MV-4-11 (cell line): ENCODE measurements at places on chromosomes 3 and 15.
A peak's percentile ranks its signal among the peaks of the same experiment; 100 is the strongest.

- no peak for DNase-seq
These were observed 77.7 kb upstream of the LIMD1 start for GRCh38 chr3:45516829-45517228.

- DNase-seq: peak; percentile 13
These were observed 138.5 kb upstream of the ABI3BP start for GRCh38 chr3:101131767-101132166.

- DNase-seq: no peak
These were observed 904.3 kb downstream of the NSUN3 start for GRCh38 chr3:94967196-94967595.

DNA sequence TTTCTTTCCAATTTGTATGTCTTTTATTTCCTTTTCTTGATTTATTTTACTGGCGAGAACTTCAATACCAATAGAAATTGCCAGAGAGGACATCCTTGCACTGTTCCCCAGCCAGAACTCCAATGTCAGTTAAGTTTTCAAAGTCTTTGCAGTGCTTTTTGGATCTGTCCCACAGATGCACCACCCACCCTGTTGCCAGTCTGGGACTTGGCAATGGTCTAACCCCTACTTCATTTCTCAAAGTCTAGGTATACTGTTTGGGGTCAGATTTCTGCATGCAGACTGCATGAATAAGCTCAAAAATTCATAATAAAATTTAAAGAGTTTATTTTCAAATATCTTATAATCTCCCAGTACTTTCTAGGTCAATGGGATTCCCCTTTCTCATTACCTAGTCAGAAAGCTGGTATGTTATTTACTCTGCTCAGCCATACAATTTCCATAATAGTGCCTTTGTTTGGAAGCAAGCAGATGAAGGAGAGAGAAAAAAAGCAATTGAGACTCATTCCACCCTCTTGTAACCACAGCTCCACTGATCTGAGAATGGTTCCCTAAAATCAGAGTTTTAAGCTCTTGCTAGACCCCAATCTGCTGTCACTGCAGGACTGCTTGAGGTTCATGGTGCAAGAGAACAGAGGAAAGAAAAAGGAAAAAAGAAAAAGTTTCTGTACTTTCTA lies 125.9 kb upstream of the PLXND1 start:
- DNase-seq: no peak

- DNase-seq: no peak
These were observed 11.0 kb upstream of the PRKAR2A start for GRCh38 chr3:48858709-48859108.

DNA sequence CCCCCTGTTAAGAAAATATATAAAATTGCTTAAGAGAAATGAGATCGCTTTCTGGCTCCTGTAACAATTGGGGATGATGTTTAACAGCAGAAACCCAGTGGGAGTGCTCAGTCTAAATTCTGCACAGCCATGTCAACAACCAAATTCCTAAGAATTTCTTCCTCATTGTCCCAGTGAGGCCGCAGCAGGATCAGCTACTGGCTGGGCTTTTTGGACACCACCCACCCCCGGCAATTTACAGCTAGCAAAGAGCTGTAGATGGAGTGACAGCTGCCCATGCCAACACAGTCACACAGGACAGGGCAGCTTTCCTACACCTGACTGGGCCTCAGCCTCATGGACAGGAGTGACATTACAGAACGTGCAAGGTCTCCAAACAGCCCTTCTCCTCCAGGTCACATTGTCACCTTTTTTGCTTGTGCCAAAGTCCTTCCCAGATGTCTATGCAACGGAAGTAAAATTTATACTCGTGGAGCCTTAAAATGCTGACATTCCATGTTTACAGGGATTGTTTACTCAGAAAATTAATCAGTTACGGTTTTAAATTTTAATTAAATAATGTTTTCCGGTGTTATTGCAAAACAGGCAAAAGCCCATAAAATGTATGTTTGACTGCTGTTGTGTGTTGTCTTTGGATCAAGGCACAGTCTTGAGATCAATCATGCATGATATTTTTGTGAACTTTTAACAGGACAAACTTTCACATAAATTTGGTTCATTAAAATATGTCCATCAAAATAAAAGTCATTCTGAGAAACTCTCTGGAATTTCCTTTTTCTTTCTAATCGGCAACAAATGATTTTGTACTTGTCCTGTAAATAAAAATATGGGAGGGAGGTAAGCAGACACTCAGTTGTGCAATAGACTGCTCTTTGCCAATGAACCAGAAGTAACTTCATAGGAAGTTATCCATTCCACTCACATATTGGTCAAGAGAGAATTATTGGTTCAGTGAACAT lies 943.2 kb downstream of the MCTP2 start:
- no peak for DNase-seq

DNA sequence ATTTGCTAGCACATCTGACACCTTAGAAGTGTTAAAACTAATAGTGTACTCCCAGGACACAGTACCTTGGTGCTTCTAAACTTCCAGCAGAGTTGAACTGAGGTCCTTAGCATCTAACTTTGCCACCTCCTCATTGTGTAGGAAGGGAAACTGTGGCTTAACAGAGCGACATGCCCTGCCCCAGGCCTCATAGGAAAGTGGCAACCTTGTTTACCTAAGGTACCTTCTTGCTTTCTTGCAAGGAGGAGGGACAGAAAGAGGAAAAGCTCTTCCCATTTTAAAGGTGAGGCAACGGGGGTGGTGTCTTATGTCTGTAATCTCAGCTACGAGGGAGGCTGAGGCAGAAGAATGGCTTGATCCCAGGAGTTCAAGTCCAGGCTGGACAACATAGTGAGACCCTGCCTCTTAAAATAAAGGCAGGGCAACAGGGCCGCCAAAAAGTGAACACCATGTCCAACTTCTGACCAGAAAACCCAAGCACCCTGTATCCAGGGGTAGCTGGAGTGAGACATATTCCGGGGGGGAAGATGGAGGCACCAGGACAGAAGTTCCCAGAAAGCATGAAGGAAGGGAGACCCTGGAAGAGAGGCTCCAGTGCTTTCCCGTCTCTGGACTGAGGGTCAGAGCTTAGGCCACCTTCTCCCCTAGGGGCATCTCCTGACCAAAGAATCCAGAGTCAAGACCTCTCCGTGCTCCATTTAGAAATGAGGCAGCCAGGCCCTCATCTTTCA lies 540 bp upstream of the KLHL40 start:
- DNase-seq: no peak

DNA sequence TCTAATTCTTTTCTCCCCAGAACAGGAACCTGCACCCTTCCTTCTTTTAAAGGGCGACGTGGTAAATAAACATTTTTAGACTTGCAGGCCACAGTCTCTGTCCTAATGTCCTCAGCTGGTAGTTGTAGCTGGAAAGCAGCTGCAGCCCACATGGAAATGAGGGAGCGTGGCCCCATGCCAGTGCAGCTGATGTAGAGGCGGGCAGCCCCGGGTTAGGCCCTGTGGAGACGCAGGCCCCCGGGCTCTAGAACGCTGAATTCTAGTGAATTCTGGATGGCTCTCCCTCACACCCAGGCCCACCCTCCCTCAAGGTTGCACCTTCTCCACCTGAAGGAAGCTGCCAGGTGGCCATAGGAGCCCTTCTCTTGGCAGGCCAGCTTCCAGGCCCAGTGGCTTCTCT lies 52.3 kb downstream of the PGPEP1L start:
- DNase-seq: no peak
